ENCODE measurements at places on chromosomes 3 and 15.

GRCh38 chr15:35626571-35627318 is 80.8 kb upstream of the DPH6 start:
- DNase-seq = no peak

GRCh38 chr15:80007532-80007931 is 36.5 kb upstream of the BCL2A1 start:
- DNase-seq = no peak

- DNase-seq = no peak
Observed at GRCh38 chr3:79994397-79994796, 226.6 kb upstream of the ROBO1 start.

GRCh38 chr3:197507081-197507480 is 48.7 kb downstream of the BDH1 start:
- no peak for DNase-seq

All from esophagus squamous epithelium (tissue), 5 donors.